Kidney glomerular epithelial cell (primary cell): ENCODE measurements at places on chromosomes 16 and 17.

GRCh38 chr17:28712032-28712704 is 480 bp upstream of the PROCA1 start:
- DNase-seq: no peak

DNA sequence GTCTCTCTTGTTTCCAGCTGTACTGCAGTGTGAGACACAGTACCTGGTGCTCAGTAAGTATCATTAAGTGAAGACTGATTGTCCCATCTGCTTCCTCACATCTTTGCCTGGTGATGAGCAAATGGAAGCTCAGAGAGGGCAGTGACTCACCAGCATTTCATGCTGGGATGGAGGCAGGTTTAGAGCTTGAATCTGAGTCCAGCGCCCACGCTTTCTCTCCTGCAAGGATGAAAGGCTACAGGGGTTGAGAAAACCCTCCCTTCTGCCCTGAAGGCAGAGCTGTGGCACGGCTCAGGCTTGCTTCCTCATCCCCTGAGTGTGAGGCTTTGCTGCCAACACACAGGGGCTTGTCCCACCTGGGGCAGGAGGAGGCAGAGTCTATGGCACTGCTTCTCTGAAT is 1.5 kb upstream of the RNF112 start:
- peak; percentile 23 for DNase-seq

GRCh38 chr17:49213847-49214246 is 3.3 kb downstream of the ABI3 start:
- DNase-seq: no peak

- DNase-seq: no peak
Observed at GRCh38 chr17:51850201-51850600, 308.3 kb downstream of the CA10 start.

DNA sequence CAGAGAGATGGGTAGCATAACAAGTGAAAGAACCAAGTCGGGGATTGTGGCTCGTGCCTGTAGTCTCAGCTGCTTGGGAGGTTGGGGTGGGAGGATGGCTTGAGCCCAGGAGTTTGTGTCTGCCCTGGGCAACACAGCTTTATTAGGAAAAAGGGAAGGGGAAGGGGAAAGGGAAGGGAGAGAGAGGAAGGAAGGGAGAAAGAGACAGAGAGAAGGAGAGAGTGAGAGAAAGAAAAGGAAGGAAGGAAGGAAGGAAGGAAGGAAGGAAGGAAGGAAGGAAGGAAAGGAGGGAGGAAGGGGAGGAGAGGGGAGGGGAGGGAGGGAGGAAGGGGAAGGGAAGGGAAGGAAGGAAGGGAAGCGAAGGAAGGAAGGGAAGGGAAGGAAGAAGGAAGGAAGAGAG is 33.3 kb downstream of the CENPV start:
- no peak for DNase-seq

GRCh38 chr17:55540414-55541091 is 29.3 kb upstream of the SMIM36 start:
- peak; percentile 91 for DNase-seq

DNA sequence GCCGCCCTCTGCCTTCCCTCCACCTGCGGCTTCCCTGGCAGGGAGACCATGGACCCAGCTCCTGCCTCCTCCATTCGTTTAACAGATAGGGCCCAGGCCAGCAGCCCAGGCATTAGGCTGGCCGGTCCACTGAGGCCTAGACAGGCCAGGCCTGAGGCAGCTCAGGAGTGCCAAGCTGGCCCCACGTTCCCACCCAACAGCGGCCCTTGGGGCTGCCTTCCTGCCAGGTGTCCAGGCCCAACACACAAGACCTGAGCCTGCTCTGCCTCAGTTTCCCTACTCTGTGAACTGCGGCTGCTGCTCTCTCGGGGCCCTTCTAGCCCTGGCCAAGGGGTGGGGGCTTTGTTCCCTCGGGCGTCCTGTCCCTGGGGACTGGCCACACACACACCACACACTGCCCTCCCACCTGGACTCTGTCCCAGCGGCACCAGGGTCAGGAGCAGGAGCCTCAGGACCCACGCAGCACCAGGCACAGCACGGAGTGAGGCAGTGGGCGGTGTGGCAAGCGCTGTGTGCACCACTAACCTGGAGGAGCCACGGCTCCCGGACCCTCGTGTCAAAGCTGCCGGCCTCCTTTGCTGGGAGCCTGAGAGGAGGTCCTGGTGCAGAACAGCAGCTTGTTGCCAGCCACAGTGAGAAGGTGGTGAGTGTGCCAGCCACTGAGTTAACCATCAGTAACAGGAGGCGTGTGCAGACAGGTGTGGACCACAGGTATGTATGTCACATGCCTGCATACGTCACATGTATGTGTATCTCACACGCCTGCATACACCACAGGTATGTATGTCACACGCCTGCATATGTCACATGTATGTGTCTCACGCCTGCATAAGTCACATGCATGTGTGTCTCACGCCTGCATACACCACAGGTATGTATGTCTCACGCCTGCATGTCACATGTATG is 14.6 kb upstream of the CDH15 start:
- no peak for DNase-seq

- no peak for DNase-seq
Observed at GRCh38 chr16:25828510-25828909, 136.8 kb downstream of the HS3ST4 start.

GRCh38 chr17:77498091-77498741 is 357.4 kb downstream of the SEC14L1 start:
- DNase-seq: no peak

GRCh38 chr16:84606081-84606875 is 11.6 kb downstream of the COTL1 start:
- DNase-seq: no peak

DNA sequence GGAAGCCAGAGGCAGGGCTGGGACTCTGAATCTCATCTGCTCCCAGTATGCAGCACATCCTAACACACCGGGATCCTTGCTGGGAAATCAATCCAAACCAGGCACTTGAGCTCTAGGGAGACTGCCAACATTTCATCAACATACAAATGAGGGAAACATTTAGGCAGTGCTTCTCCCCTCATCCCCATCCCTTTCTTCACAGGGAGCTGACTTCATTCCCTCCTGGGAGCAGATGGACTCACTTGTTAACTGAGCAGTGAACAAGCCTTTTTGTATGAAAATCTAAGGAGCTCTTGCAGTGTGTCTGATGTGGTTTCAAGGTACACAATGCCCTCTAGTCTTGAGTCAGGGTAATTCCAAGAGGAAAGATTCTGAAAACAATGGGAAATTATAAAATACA is 96.3 kb downstream of the TMEM114 start:
- DNase-seq: no peak

- DNase-seq: no peak
Observed at GRCh38 chr16:85595812-85596502, 17.2 kb upstream of the GSE1 start.

DNA sequence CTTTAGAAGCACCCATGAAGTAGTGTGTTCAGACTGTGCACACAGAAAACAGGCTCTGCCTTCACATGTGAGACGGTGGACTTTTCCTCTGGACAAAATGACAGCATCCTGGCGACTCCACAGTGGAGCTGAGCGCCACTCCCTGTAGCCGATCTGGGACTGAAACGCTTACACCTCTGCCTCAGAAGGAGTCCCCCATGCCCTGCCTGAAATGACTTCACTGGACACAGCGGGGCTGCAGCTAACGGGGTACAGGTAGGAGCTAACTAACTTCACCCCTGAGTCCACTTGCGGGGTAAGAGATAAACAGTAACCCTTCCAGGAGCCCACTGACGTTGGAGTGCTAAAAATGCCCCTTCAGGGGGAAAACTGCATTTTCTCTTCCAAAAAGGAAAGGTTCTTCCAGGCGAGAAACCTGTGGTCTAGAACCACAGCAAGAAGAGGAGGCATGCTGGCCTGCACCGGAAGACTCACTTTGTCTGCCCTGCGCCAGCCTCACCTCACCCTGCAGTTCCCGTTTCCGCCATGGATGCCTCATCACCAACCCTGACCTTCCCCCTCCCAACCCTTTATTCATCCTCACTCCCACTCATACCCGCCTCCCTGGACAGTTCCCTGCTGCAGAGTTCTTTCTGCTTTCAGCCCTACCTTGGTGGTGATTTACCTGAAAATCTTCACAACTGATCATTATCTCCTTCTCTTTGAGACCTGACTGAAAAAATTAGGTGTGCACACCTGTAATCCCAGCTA is 19.4 kb upstream of the ENDOV start:
- peak; percentile 38 for DNase-seq

DNA sequence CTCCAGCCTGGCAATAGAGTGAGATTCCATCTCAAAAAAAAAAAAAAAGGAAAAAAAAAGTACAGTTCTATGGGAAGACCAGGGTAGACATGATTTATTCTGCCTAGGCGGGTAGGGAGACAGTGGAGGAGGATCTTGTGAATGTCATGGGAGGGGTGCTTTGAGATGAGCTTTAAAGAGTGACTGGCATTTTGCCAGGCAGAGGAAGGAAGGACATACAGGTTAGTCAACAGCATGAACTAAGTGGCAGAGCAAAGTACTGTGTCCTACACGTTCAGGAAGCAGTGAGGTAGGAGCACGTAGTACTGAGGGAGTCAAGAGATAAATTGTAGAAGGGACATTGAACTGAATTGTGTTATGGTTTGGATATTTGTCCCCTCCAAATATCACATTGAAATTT is 451.5 kb downstream of the TOX3 start:
- DNase-seq: no peak

DNA sequence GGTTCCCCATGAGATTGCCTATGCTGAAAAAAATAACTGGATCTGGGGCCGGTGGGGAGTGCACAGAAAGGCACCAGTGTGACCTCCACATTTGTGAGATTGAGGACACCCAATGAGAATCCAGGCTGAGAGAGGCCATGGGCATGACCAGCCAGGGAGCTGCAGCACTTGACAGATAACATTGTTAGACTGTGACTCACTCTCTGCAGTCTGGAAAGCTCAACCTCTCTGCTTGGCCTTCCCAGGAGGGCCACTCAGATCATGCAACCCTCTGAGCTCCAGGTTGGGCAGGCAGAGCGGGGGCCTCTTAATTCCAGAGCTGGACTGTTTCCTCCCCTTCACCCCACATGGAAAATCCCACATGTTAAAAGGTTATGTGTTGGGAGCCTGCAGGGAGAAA is 30.1 kb downstream of the FZD2 start:
- DNase-seq: peak; percentile 93

DNA sequence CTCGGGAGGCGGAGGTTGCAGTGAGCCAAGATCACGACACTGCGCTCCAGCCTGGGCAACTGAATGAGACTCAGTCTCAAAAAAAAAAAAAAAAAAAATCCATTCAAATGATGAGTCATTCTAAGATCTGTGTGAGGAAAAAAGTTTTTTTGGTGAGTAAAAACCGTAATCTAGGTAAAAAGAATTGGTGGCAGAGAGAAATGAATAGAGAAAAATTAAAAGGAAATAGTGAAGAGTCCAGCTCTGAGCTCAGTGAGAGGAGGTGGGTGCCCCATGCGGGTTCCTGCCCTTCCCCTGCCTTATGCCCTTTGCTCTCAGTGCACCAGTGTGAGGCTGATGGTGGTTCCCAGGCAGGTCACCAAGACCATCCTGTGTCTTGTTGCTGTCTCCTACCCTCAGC is 20.9 kb downstream of the GAN start:
- no peak for DNase-seq

DNA sequence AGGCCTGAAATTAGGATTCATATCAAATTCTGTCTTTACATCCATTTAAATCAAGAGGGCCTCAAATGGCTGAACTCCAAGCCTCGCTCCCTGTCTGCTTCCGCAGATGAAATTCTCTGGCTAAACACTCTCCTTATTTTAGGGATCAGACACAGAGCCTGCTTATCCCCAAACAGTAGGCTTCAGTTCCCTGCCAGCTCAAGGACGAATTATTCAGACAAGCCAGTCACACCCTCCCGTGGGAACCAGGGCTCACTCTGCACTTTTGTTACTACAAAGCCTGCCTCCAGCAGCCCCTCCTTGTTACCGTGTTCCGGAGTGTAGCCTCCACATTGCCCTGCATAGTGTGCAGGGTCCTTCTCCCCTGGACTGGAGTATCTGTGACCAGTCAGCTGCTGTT is 46.6 kb upstream of the LCMT1 start:
- no peak for DNase-seq

DNA sequence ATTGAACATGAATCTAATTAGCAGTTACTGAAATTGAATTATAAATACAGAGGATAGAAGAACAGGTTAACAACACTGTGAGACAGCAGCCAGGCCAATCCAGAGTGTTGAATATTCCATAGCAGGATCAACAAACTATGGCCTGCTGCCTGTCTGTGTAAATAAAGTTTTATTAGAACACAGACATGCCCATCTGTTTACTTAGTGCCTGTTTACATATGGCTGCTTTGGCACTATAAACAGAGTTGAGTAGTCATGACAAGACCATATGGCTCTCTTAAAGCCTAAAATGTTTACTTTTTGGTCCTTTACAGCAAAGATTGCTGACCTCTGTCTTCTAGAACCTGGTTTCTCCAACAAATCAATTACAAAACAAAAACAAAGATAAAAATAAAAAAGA is 115.4 kb upstream of the CDC42EP4 start:
- DNase-seq: no peak

DNA sequence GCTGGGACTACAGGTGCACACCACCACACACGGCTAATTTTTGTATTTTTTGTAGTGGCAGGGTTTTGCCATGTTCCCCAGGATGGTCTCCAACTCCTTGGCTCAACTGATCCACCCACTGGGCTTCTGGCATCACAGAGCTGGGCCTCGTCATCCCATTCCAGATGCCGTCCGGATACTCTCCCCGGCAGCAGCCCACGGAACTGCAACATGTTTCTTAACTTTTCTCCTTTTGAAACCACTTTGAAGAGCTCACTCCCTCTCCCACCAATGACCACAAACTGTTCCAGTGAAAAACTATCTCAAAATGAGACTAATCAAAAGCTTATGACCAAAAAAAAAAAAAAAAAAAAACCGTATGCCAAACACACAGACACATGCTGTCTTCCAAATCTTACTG is 17.6 kb downstream of the PEMT start:
- no peak for DNase-seq

DNA sequence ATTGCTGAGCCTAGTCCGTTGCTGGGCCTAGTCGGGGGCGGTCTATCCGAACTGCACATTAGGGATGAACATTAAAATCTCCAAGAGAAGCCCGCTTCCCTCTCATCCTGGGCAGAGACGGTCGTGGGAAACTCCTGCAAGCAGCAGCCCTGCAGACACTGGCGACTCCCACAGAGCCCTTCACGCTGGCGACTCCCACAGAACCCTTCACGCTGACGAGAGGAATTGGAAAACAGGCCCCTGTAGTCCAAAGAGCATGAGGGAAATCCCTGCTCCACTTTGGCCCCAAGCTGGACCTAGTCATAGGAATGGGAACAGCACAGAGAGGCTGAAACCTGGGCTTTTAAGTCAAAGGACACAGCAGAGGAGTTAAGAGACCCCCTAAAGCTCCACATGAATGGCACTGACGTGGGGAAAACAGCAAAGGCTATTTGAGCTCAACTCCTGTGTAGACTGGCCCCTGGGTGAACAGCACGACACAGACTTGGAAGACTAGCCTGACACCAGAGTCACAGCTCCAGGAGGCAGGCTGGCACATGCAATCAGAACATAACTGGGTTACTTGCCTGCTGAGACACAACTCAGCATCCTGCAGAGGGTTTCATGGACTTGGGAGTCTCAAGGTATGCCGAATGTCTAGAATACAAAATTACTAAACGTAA is 42.2 kb downstream of the WDR45B start:
- DNase-seq: no peak

- DNase-seq: no peak
Observed at GRCh38 chr16:84922351-84923120, 88.8 kb downstream of the ZDHHC7 start.
